ENCODE measurements at places on chromosomes 3 and 15. TPM values are rescaled to one million over a fixed set of nuclear protein-coding genes. Genes with fewer than 3 reads are reported as not detected.

DNA sequence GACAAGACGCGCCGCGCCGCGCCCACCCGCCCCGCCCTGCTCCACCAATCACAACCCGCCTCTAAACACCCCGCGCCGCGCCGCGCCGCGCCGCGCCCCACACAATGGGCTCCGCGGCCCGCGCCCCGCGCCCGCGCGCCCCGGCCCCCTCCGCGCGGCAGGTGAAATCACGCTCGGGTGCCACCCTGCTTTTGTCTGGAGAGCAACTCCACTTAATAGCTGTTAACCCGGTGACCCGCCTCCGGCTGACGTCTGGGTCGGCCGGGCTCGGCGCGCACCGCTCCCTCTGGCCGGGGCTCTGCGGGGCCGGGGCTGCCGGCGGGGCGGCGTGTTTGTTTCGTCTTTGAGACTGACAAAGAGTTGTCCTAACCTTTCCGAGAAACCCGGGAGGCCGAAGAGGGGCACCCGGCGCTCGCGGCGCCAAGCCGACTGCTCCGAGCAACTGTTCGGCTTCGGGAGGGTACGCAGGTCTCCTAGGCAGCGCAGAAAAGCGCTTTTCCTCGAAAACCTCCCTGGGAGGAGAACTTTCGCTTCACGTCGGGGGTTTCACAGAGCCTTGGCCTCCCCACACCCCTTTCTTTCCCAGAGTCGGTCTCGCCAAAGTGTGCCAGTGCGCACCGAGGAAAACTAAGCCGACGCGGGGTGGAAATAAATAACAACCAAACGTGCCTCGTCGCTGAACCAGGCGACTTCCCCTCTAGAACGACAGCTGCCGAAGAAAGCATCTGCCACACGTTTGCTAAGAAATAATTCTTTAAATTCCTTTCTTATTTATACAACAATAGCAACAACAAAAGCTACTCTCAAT, 518.4 kb downstream of the FOXP1 start:
- no peaks in the 10 kb centered on the region for H3K27me3 ChIP-seq
- H3K36me3 ChIP-seq = no peaks in the 10 kb centered on the region
- H3K4me1 ChIP-seq = peaks cover 17% of the 10 kb centered on the region
- H3K27ac ChIP-seq = peak overlapping the region; percentile 98
- peak overlapping the region; percentile 68 for H3K4me3 ChIP-seq

- H3K27me3 ChIP-seq = no peaks in the 10 kb centered on the region
- no peak overlapping the region for H3K27ac ChIP-seq
- H3K4me1 ChIP-seq = no peaks in the 10 kb centered on the region
- DNase-seq = no peak
These were observed 48.7 kb downstream of the BSN start for GRCh38 chr3:49602877-49603411.

The GPR176 gene
- total RNA-seq = 5.6 TPM

The CELF6 gene
- total RNA-seq = 12.3 TPM

- H3K27me3 ChIP-seq = no peaks in the 10 kb centered on the region
- H3K27ac ChIP-seq = no peak overlapping the region
- no peak overlapping the region for H3K4me3 ChIP-seq
- no peaks in the 10 kb centered on the region for H3K4me1 ChIP-seq
- no peaks in the 10 kb centered on the region for H3K36me3 ChIP-seq
- no peak for DNase-seq
These were observed 176.9 kb upstream of the ANKRD28 start for GRCh38 chr3:15974647-15975046.

DNA sequence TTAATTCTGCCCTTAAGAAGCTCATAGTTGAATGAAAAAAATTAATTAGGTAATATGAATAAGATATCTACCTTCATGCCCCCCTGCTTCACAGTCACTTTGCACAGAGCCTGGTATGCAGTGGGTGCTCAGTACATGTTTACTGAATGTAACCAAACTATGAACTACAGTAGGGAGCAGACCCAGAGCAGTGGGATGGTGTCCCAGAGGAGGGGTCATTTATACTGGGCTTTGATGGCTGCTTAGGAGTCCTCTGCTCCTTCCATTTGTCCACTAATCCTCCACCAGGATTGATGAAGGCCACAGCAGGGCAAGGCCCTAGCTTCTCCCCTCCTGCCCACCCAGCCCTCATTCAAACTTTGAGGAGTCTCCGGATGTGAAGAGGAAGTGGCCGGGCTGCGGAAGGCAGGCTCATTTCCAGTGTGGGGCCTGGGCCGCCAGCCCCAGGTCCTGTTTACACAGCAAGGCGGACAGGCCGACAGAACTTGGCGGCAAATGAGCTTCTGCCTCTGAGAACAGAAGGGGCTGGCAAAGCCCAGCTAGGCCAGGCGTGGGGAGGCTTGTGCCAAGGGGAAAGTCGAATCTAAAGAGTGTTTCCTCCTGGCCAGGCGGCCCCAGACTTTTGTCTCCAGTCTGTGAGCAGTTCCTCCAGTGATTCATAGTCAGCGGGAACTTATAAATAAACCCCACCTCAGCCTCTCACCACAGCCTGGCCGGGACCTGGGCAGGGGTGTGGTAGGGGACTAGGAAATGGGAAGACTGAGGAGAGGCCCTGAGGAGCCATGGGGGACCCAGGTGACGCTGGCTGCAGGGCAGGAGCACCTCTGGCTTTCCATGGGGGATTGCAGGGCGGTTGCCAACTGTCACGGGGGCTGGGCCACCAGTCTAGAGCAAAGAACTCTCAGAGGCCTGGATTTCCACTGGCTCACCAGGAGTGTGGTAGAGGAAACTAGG, 51.6 kb upstream of the LCTL start:
- H3K36me3 ChIP-seq = no peaks in the 10 kb centered on the region
- DNase-seq = peak; percentile 44
- no peaks in the 10 kb centered on the region for H3K27me3 ChIP-seq
- H3K4me1 ChIP-seq = peaks cover 9% of the 10 kb centered on the region
- no peak overlapping the region for H3K4me3 ChIP-seq

- no peak overlapping the region for H3K4me3 ChIP-seq
- no peaks in the 10 kb centered on the region for H3K36me3 ChIP-seq
- no peak for DNase-seq
These were observed 195.7 kb upstream of the PDZRN3 start for GRCh38 chr3:73820431-73820830.

The DLL4 gene
- 31.1 TPM for total RNA-seq

DNA sequence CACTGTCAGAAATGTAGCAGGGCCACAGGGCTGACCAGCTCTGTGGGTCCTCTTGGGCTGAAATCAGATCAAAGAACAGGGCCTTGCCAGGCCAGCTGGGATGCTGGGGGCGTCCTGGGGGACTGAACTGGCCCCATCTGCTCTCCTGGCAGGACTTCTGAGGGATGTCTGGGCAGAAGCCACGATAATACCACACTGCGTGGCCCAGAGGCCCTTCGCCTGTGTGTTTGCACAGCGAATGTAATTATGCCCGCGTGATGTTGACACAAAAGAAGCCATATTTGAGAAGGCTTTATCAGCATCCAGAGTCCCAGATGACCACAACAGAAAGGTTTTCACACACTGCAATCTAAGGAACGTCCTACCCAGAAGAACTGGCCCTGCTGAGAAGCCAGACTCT, 174.0 kb downstream of the RAB11A start:
- DNase-seq = no peak
- H3K4me3 ChIP-seq = no peak overlapping the region
- H3K27me3 ChIP-seq = no peaks in the 10 kb centered on the region
- no peaks in the 10 kb centered on the region for H3K36me3 ChIP-seq

DNA sequence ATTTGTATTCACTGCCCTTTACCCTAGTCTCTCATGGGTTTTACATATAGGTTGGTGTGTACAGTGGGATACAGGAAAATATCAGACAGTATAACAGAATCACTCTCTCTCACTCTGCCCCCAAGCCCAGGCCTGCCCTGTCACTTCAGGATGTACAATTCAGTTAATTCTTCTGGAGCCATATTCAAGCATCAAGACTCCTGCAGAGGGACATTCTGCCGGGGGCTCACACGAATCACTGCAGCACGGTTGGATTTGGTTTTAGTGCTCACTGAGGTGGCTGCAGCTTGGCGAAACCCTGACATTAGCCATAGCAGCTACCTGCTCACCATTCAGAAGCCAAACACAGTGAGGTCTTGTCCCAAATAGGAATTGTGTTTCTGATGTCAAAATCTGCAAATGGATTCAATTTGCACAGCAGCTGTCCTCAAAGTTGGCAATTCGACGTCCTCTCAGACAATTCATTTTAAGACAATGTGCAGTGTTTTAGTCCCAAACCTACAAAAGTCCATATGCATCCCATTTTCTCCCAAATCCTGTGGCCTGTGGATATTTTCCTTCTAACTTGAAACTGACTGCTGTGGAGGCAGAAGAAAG, 82.9 kb downstream of the CHSY1 start:
- H3K27ac ChIP-seq = peak overlapping the region; percentile 86
- DNase-seq = no peak
- H3K4me1 ChIP-seq = no peaks in the 10 kb centered on the region
- H3K36me3 ChIP-seq = no peaks in the 10 kb centered on the region

The SIDT1 gene
- total RNA-seq = 3.7 TPM

- H3K4me3 ChIP-seq = no peak overlapping the region
- no peak overlapping the region for H3K27ac ChIP-seq
- no peaks in the 10 kb centered on the region for H3K36me3 ChIP-seq
- no peaks in the 10 kb centered on the region for H3K4me1 ChIP-seq
These were observed 51.4 kb downstream of the HSPBAP1 start for GRCh38 chr3:122742234-122742633.

The CCK gene
- total RNA-seq = not detected

Data from uterus (tissue), 4 donors.